Stimulated activated CD4-positive, alpha-beta T cell treated with anti-CD3 and anti-CD28 coated beads, TNF-alpha, amount 100 ng/mL, for 4 hours (primary cell): ENCODE measurements at places on chromosomes 5 and 9.

DNA sequence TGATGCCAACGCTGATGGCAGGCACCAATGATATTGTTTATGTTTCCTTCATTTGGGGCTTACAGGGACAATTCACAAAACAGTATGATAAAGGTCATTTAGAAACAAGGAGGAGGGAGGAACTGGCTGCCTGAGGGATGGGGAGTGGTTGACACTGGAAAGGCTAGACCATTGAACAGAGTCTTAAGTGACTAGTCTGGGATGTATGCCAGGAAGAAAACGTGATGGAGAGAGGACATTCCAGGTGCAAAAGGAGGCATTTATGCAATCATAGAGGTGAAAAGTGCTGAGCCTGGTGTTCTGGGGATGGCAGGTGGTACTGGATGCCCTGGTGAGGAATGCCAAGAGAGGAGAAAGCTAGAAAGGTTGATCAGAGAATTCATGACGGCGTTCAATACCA, 153.4 kb downstream of the ZNF462 start:
- DNase-seq: no peak

GRCh38 chr9:34331196-34331595, 1.8 kb downstream of the NUDT2 start:
- DNase-seq: no peak

DNA sequence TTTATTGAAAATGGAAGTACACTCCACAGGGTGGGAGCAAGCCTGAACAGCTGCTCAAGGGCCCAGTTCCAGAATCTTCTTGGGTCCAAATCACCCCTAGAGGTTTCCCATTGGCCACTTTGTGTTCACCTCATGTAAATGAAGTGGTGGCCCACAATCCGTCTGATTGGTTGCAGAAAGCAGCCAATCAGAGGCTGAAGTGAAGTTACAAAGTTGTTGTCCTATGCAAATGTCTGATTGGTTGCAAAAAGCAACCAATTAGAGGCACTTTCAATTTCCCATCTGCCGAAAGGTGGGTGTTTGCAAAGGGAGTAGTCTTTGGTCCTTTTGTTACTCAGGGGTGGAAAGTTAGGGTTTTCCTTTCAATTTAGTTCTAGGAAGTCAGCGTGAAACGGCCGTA, 8.8 kb downstream of the TMEM171 start:
- no peak for DNase-seq

- no peak for DNase-seq
Observed at GRCh38 chr5:93658044-93658443, 75.0 kb downstream of the NR2F1 start.

GRCh38 chr9:27572061-27572460, 1.2 kb downstream of the C9orf72 start:
- no peak for DNase-seq

GRCh38 chr5:173201636-173202265, 33.3 kb downstream of the NKX2-5 start:
- DNase-seq: no peak

DNA sequence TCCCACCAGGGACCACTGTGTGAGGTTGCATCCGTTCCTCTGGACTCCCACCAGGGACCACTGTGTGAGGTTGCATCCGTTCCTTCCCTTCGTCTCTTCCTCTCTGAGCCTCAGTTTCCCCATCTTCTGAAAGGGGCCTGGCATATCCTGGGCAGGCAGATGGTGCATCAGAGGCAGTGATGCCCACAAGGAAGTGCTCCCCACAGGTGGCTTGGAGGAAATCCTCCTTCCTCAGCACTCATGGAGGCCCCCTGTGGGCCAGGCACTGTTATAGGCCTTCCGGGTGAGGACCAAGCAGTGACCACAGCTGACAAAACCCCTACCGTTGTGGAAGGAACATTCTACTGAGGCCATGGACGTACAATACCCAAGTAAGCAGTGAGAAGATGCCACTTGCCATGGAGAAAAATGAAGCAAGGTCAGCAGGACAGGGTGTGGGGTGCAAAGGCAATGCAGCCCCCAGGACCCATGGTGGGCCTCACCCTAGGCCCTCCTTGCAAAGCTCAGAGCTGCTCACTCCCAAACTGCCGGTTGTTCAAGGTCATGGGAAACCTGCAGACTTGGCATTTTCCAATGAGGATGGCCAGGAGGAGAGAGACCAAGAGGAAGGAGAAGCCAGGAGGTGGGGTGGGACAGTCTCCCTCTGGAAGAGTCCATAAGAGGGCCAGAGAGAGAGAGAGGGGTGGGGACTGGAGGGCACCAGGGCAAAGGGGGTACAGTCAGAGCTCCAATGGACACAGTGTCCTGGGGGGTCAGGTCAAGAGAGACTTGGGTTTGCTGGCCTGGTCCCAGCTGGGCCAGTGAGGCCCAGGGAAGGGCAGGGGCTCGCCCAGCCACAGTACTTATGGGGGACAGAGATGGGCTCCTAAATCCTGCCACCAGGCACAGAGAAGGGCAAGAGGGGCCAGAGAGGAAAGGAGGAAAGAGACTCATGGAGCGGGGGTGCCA, 51.1 kb downstream of the C9orf50 start:
- DNase-seq: no peak

- DNase-seq: no peak
Observed at GRCh38 chr5:109155625-109156024, 254.1 kb downstream of the PJA2 start.

DNA sequence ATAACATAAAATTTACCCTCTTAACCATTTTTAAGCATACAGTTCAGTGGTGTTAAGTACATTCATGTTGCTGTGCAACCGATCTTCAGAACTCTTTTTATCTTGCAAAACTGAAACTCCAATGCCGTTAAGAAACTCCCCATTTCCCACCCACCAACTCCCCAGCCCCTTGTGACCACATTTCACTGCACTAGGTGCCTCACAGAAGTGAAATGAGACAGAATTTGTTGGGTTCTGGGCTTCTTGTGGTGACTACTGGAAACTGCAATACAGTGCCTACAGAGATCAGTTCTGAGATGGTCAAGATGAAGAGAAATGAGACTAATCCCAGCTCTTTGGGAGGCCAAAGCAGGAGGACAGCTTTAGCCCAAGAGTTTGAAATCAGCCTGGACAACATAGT, 202.1 kb upstream of the SLC30A5 start:
- DNase-seq: no peak

GRCh38 chr5:64506567-64507263, 900 bp downstream of the RGS7BP start:
- DNase-seq: no peak

GRCh38 chr5:150305095-150305494, 2.4 kb upstream of the ARSI start:
- DNase-seq: no peak

DNA sequence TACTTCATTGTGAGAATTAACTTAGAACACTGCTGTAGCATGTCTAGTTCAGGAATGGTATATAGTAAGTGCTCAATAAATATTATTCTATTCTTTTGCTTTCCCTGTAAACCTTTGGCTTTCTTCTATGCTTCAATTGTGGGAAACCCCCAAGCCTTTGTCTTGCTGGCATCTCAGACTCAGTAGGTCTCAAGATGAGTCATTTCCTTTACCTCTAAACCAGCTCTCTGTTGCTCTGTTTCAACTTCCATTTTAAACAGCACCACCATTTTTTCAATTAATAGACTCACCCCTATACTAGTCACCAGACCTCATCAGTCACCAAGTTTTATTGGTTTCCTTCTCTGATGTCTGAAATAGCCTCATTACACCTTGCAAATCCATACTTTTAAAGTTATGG, 43.5 kb downstream of the DMAC1 start:
- DNase-seq: no peak

DNA sequence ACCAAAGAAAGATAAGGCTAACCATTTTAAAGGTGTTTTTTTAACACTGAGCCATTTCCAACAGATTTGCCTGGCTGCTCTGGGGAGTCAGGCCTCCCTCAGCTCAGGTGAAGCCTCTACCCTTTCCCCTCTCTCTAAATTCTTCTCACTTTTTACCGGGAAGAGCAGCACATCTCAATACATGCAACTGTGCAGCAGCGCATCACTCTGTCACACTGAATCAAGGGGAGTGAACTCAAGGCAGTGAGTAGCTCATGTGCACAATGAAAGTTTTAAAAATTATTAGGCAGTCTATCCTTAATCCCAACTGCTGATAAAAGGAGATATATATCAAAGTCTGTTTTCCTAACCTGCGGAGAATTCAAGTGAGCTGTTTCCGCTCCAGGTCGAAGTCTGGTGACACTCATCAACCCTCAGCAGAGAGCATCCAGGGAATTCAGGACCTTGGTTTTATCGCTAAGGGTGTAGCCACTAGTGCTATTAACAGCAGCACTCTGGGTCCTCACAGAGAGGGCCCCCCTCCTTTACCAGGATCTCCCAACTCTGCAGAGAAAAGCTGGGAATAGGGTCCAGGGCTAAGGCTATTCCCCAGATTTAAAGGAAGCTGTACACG, 1.0 kb downstream of the CEMIP2 start:
- DNase-seq: no peak

DNA sequence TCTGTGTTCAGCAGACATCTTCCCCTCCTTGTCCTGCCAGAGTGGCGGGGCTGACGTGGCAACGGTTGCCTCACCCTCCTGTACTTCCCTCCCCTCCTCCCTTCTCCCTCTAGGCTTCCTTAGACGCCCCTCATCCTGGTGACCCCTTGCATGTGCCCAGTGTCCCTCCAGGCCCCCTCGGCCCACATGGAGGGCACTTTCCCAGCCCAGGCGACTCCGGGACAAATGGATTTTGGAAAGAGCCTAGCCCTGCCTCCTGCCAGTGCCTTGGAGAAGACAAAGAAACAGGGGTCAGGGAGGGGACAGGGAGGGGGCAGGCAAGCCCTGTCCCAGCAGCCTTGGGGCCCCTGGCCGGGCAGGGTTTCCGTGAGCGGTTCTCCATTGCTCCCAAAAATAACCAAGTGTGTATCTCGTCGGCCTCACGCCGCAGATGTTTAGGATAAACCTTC, 38.3 kb upstream of the NEURL1B start:
- no peak for DNase-seq

DNA sequence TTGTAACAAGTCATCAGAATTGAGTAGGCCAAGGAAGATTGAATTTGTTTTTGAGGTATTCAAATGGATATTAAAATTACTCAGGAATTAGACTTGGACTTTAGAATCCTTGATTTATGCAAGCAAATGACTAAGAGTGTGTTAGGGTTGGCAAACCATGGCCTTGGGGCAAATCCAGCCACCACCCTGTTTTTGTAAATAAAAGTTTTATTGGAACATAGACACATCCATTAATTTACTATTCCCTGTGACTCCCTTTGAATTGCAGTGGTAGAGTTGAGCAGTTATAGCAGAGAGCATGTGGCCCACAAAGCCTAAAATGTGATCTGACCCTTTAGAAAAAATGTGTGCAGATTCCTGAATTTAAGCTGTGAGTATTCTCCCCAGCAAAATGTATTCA, 115.6 kb downstream of the WDR70 start:
- no peak for DNase-seq

DNA sequence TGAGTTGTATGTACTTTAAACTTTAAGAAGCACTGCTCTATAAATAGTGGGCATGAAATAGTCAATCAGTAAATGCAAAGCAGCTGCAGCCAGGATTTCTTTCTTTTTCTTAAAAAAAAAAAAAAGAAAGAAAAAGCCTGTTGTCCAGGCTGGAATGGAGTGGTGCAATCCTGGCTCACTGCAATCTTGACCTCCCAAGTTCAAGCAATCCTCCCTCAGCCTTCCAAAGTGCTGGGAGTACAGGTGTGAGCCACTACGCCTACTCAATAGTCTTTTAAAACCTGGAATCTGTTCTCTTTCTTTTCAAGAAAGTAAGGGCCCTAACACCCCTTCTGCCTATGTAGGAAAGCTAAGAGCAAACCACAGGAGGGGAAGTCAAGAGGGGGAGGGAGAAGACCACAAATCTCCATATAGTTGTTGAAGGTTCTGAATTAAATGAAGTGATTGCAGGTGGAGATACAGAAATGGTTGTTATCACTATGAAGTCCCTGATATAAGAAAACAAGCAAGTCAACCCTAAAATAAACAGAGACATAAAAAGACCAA, 20.6 kb upstream of the TPD52L3 start:
- no peak for DNase-seq

GRCh38 chr5:103305809-103306208, 47.2 kb downstream of the MACIR start:
- no peak for DNase-seq

DNA sequence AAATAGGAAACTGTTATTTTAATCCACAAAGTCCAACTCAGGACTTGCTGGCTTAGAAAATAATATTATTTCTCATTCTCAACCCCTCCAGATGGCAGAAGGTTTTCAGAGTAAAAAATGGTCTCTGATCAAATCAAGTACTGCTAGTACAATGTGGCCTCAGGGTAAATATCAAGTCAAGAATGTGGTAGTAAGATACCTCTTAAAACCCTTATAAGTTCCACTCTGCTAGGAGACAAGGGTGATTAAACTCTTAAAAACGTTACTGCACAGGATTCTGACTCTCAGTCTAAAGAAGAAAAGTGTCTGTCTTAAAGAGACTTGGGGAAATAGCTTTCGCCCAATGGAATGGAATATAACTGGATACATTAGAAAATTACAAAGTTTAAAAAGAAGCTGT, 120.8 kb upstream of the PDE4D start:
- DNase-seq: no peak

- DNase-seq: no peak
Observed at GRCh38 chr5:52560366-52560765, 227.3 kb upstream of the ITGA1 start.

GRCh38 chr5:160291467-160291866, 20.9 kb downstream of the CCNJL start:
- no peak for DNase-seq
